Aorta (tissue), 5 donors: ENCODE measurements at places on chromosomes 12 and 14. TPM values are rescaled to one million over a fixed set of nuclear protein-coding genes. Genes with fewer than 3 reads are reported as not detected.

DNA sequence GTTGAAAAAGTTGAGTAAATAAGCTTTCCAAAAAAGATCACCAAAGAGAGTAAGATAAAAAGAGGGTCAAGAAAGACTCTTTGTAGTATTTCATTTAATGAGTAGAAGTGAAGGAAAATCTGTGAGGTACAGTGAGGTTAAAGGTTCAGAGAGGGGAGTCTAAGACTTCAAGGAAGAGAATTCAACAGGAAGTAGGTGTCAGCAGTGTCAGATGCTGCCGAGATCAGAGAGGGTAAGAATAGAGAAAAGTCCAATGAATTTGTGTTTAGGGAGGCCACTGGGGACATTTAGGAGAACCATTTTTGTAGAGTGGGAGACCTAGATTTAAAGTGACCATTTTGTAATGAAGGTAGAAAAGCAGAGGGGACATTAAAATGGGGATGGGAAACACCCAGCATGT, 71.6 kb upstream of the KRAS start:
- H3K27me3 ChIP-seq = no peaks in the 10 kb centered on the region
- no peak for DNase-seq
- H3K27ac ChIP-seq = no peak overlapping the region
- H3K36me3 ChIP-seq = no peaks in the 10 kb centered on the region
- no peak overlapping the region for H3K4me3 ChIP-seq
- H3K4me1 ChIP-seq = peaks cover 3% of the 10 kb centered on the region

DNA sequence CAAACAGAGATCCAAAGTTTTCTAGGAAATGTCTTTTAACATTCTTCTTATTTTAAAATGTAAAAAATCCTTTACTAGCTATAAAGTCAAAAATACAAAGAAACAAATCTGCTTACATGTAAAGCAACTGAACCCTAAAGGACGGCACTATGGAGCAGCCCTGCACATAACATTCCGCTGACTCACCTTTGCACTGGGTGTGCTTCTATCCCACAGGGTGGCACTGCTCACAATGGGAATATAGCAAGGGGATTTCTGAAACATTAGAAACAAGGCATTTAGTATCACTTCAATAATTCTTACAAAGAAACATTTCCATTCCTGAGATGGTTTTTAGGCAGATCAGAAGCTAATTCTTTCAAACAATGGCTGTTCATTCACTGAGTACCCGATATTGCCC, 94.3 kb downstream of the C12orf42 start:
- no peak for DNase-seq
- no peaks in the 10 kb centered on the region for H3K27me3 ChIP-seq
- no peak overlapping the region for H3K4me3 ChIP-seq

DNA sequence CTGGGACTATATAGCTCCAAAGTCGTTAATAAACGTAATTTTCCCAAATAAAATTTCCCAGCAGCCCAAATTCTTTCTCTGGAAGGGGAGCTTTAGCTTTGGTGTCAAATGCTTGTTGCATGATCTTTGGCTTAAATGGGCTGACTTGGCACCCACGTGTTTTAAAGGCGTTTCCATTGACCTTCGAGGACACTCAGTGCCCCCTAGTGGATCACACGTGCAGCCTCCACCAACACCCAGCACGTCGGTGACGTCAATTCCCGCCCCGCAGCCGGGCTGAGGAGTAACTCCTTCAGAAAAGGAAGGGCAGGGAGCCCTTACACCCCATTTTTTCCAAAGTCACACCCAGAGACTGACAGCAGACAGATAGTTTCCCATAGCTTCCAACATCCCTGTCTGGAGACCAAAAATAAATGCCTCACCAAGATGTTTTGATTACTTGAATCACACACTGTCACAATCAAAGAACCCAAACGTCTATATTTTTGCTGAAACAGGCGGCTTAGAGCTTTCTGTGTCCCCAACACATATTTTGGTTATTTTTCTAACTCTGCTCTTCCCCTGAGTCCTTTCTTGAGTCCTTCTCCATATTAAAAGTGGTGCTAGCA, 707.9 kb downstream of the AACS start:
- no peak overlapping the region for H3K4me3 ChIP-seq
- no peak overlapping the region for H3K27ac ChIP-seq
- DNase-seq = no peak
- H3K4me1 ChIP-seq = no peaks in the 10 kb centered on the region
- H3K36me3 ChIP-seq = no peaks in the 10 kb centered on the region
- no peaks in the 10 kb centered on the region for H3K27me3 ChIP-seq

- no peak overlapping the region for H3K27ac ChIP-seq
- no peaks in the 10 kb centered on the region for H3K4me1 ChIP-seq
- no peaks in the 10 kb centered on the region for H3K36me3 ChIP-seq
- H3K27me3 ChIP-seq = no peaks in the 10 kb centered on the region
Measured at GRCh38 chr12:230925-231671, 17.1 kb upstream of the SLC6A12 start.

GRCh38 chr14:94376976-94377865, 11.2 kb downstream of the SERPINA1 start:
- H3K27me3 ChIP-seq = no peaks in the 10 kb centered on the region
- H3K36me3 ChIP-seq = no peaks in the 10 kb centered on the region
- no peak overlapping the region for H3K4me3 ChIP-seq
- no peak for DNase-seq
- no peaks in the 10 kb centered on the region for H3K4me1 ChIP-seq

- no peaks in the 10 kb centered on the region for H3K36me3 ChIP-seq
- H3K4me3 ChIP-seq = no peak overlapping the region
- H3K27ac ChIP-seq = no peak overlapping the region
- H3K4me1 ChIP-seq = no peaks in the 10 kb centered on the region
- DNase-seq = no peak
Measured at GRCh38 chr12:50708631-50709030, 55.3 kb upstream of the ATF1 start.

DNA sequence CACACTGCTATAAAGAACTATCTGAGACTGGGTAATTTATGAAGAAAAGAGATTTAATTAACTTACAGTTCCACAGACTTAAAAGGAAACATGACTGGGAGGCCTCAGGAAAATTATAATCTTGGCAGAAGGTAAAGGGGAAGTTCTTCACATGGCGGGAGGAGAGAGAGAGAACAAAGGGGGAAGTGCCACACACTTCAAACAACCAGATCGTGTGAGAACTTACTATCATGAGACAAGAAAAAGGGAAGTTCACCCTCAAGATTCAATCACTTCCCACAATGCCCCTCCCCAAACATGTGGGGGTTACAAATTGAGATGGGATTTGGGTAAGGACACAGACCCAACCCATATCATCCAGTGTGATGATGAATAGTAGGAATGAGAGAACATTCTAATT, 366.5 kb downstream of the LRFN5 start:
- no peaks in the 10 kb centered on the region for H3K36me3 ChIP-seq
- H3K4me3 ChIP-seq = no peak overlapping the region
- no peaks in the 10 kb centered on the region for H3K4me1 ChIP-seq
- H3K27ac ChIP-seq = no peak overlapping the region
- no peak for DNase-seq
- no peaks in the 10 kb centered on the region for H3K27me3 ChIP-seq

DNA sequence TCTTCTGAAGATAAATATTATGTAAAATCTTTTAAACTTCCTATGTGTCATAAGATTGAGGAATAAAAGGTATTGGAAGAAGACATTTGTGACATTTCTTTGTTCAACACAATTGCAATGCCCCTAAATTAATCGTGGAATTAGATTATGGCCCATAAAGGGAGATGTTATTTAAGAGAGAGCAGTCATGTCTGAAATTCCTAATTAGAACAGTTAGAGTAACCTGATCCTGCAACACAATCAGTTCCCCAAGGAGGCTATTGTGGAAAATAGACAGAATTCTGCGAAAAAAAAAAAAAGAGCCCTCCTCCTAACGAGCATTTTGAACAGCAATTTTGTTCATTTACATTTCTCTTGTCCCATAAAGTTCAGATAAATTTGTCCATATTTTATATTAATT, 339.5 kb downstream of the PAWR start:
- no peaks in the 10 kb centered on the region for H3K36me3 ChIP-seq
- H3K27ac ChIP-seq = no peak overlapping the region

DNA sequence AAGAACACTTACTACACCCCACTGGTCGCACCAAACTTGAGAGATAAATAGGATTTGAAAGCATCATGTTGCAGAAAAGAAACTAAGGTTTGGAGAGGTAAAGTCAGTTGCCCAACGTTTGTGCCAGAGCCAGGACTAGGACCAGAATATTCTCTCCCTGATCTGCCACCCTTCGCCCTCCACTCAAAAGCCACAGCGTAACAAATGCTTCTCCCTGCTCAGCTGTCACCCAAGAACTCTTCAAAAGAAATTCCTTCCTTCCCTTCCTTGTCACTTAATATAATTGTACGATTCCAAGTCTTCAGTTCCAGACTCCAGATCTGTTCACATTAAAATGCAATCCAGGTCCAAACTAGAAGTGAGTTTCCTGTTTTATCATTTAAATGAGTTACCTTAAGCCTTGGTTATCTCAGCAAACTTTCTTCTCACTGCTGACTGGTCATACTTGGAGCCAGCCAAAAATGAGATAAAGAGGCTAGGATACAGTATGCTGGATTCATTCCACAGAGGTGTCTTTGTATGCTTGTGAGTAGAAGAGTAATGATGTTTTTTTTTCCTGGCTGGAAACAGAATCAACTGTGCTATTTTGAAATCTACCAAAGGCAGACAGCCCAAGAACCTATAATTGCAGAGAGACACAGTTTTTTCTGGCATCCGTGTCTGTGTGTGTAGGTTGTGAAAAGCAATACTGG, 12.8 kb upstream of the PPFIBP1 start:
- H3K4me1 ChIP-seq = no peaks in the 10 kb centered on the region
- no peak for DNase-seq
- no peaks in the 10 kb centered on the region for H3K36me3 ChIP-seq

- H3K36me3 ChIP-seq = no peaks in the 10 kb centered on the region
- no peaks in the 10 kb centered on the region for H3K4me1 ChIP-seq
- H3K4me3 ChIP-seq = no peak overlapping the region
- H3K27me3 ChIP-seq = no peaks in the 10 kb centered on the region
- H3K27ac ChIP-seq = no peak overlapping the region
- DNase-seq = no peak
Measured at GRCh38 chr14:63759456-63759855, 31.6 kb upstream of the SGPP1 start.

DNA sequence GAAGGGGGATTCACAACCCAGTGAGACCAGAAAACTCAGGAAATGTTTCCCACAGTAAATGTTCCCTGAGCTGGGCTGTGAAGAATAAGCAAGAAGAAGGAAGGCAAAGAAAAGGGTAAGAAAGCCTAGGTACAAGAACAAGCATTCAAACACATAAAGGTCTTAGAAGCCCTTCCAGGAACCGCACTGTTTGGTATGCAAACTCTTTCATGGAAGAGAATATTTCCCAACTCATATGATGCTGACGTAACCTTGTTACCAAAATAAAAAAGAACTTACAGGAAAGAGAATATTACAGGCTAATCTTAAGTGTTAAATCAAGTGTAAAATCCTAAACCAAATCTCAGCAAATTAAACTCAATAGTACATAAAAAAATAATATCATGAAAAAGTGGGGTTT, 23.6 kb downstream of the MED6 start:
- no peaks in the 10 kb centered on the region for H3K27me3 ChIP-seq
- no peak overlapping the region for H3K27ac ChIP-seq
- H3K4me1 ChIP-seq = no peaks in the 10 kb centered on the region
- no peak overlapping the region for H3K4me3 ChIP-seq

DNA sequence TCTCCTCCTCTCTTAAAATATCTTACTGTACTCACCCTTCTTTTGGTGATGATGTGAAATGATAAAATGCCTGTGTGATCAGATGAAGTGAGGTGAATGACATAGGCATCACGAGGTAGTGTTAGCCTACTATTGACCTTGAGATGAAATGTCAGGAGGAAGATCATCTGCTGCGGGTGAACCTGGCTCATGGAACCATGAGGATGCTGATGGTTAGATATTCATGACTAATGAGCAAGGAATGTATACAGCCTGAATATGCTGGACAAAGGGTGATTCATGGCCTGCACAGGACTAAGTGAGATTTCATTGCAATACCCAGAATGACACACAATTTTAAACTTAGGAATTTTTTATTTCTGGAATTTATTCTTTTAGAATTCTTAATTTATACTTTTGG, 89.6 kb downstream of the DAAM1 start:
- H3K27ac ChIP-seq = no peak overlapping the region
- peaks cover 11% of the 10 kb centered on the region for H3K4me1 ChIP-seq
- H3K4me3 ChIP-seq = no peak overlapping the region
- no peak for DNase-seq
- H3K36me3 ChIP-seq = no peaks in the 10 kb centered on the region

Gene VSIG10
- 20.6 TPM for total RNA-seq

Gene CLEC2D
- total RNA-seq = 36.5 TPM

Gene OR10P1
- not detected for total RNA-seq

Gene GPR84
- total RNA-seq = 1.9 TPM

Gene SLC7A8
- 20.0 TPM for total RNA-seq

Gene RTN1
- total RNA-seq = 42.4 TPM

Gene C12orf75
- 75.9 TPM for total RNA-seq
